Coronary artery (tissue), 2 donors: ENCODE measurements at places on chromosomes 1 and 21.

DNA sequence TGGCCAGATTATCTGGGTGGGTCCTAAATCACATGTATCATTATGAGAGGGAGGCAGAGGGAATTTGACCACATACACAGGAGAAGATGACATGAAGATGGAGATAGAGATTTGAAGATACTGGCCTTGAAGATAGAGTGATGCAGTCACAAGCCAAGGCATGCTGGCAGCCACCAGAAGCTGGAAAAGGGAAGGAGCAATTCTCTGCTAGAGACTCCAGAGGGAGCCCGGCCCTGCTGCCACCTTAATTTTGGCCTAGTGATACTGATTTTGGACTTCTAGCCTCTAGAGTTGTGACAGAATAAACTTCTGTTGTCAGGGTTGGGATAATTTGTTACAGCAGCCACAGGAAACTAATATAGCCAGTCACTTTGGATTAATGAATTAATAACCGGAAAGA is 2.2 kb upstream of the PRDM2 start:
- no peak for DNase-seq

- no peak for DNase-seq
Observed at GRCh38 chr1:47031585-47031984, 8.1 kb downstream of the CYP4X1 start.

- no peak for DNase-seq
Observed at GRCh38 chr1:16112596-16113555, 39.4 kb upstream of the FAM131C start.

DNA sequence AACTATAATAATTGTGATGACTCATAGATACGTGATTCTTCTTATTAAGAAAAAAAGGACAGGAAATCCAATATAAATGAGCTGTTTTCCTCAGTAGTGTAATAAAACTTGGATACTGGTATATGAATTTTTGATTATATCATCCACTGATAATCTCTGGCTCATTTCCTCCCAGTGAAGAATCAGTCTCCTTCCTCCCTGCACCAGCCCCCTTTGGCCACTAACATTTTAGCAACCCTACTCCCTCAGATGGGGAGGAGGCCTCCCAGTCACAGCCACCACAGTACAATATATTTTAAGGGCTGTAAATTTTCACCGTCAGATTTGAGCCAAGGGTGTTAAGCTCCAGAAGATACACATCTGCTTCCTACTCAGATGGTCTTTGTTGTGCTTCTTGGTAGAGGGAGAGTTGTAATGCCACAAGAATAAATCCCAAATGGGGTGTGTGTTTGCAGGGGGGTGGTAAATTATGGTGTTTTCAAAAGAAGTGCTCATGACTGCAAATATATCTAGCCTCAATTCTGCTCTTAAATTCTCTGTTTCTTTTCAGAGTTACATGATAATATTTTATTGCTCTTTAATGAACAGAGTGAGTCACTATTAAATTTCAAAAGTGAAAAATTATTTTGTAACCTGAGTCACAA is 153.5 kb downstream of the HLX start:
- DNase-seq: no peak

GRCh38 chr21:38851101-38851500 is 45.4 kb downstream of the ETS2 start:
- DNase-seq: no peak

- no peak for DNase-seq
Observed at GRCh38 chr1:63648689-63649088, 55.5 kb downstream of the PGM1 start.

- DNase-seq: no peak
Observed at GRCh38 chr1:55717111-55717510, 501.9 kb upstream of the USP24 start.

DNA sequence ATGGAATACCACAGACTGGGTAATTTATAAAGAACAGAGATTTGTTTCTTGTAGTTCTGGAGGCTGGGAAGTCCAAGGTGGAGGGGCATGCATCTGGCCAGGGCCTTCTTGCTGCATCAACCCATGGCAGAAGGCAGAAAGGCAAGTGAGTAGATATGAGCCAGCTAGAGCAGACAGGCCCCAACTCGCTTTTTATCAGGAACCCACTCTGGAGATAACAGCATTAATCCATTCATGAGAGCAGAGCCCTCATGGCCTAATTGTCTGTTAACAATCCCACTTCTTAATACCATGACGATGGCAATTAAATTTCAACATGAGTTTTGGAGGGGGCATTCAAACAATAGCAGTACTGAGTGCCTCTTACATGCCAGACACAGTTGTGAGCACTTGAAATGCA is 87.2 kb upstream of the SOX13 start:
- no peak for DNase-seq

DNA sequence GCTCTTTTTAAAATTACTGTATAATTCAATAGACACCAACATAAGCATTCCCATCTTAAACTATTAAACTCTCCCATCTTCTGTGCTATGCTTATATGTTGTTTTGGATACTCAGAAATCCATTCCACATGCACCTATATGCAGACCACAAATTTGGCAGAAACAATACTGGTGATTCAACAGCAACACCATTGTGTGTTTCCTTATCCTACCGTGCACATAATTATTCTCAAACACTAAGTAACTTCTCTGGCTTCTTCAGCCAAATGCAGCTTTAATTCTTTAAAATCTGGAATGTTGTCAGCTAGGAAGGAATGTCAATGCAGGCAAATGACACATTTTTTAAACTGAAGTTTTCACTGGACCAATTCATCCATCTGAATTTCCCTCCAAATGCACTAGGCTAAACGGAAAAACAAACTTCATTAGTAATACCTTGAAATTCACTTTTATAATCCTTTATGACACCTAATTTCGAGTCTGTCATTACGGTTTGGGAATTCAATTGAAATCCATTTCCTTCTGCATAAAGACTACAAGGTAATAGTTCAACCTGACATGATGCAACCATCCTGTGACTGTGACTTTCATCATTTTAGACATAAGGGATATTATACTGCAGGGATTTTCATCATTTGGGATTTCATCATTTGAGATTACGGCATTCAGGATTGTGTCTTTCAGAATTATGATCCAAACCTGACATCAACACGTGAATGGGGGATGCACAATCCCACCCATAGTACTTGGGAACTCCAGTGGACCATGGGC is 308.5 kb downstream of the LTN1 start:
- DNase-seq: no peak

DNA sequence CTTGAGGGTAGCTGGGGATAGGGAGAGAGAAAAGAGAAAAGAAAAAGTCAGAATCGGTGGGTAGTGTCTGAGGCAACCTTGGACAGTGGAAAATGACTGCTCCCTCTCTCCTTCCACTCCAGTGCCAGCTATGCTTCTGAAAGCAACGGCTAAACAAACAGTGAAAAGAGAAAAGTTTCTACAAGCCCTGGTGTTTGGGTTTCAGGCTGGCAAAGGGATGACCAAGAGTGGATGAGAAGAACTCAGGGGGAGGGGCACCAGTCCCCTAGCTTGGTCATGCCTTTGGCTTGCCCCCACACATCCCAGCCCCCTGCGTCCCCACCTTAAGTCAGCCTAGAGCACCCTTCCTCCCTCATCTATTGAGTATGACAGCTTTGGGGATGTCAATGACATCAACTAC is 8.6 kb downstream of the IL22RA1 start:
- DNase-seq: no peak

- DNase-seq: no peak
Observed at GRCh38 chr1:247360991-247361731, 29.5 kb upstream of the ZNF496 start.

DNA sequence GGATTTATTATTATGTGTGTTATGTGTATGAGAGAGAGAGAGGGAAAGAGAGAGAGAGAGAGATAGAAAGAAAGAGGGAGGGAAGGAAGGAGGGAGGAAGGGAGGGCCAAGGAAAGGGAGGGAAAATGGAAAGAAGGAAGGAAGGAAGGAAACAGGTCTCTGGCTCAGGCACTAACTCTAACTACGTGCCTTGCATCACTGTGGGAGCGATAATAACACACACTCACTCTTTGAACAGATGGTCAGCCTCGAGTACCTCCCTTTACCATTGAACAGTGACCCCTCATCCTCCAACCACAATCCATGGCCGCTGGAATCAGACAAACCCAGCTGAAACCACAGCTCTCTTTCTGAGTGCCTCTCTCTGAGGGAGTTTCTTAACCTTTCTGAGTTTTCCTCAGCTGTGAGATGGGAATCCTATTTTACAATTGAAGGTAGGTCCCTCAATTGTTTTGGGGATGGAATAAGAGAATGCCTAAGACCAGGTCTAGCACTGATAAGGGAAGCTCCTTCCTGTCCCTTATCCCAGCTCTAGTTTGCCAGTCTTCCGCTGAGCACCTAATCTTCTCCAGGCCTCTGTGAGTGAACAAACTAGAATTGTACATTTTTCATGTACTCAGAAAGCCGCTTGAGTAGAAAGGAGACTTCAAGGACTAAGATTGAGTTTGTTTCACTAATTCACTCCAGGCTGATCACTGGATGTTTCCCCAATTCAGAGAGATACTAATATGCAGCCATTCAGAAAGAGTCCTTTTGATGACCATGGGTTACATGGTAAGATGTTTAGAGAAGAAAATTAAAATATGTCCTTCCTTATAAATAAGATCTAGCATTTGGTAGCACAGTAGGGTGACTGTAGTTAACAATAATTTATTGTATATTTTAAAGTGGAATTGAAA is 62.8 kb downstream of the IRF2BP2 start:
- peak; percentile 11 for DNase-seq

GRCh38 chr1:145927916-145928643 is 796 bp upstream of the RBM8A start:
- no peak for DNase-seq

GRCh38 chr1:151756291-151756690 is 7.0 kb downstream of the MRPL9 start:
- no peak for DNase-seq

- peak; percentile 12 for DNase-seq
Observed at GRCh38 chr1:204751480-204751879, 65.9 kb upstream of the LRRN2 start.

GRCh38 chr1:28175955-28176485 is 470 bp downstream of the PTAFR start:
- DNase-seq: no peak

GRCh38 chr1:3868464-3869006 is 11.3 kb downstream of the DFFB start:
- no peak for DNase-seq

- DNase-seq: peak; percentile 97
Observed at GRCh38 chr1:154405747-154406571, 816 bp downstream of the IL6R start.

- DNase-seq: no peak
Observed at GRCh38 chr1:241422470-241422869, 65.5 kb upstream of the RGS7 start.
